ENCODE measurements at places on chromosomes 11 and 22. TPM values are rescaled to one million over a fixed set of nuclear protein-coding genes. Genes with fewer than 3 reads are reported as not detected.

DNA sequence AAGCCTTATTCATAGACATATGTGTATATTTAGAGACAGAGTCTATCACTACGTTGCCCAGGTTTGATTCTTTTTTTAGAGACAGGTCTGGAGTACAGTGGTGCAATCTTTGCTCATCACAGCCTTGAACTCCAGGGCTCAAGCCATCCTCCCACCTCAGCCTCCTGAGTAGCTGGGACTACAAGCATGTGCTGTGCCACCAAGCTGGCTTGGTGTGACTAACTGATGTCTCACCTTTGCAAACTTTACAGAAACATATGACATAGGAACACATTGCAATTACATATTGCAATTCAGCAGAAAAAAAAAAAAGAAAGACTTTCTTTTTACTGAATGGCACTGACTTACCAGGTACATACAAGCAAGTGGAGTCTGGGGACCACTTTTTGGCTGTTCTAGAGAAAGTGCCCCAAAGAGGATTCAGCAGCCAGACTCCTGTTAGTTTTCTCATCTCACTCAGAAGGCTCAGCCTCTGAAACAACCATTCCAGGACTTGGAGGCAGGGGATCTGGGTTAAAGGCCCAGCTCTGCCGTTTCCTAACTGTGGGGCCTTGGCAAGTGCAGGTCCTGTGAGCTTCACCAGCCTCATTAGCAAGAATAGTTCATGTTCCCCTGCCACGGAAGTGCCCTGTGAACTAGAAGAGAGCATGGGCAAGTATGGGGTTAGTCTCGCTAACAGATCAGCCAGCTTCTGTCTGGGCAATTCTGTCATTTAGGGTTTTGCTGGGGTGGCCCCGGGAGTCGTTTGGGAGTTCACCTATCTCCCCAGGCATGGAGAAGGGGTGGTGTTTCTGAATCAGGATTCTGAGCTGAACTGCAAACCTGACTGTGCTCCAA is 11.3 kb upstream of the NFAM1 start:
- DNase-seq = no peak

- DNase-seq = no peak
These were observed 33.4 kb downstream of the AMBRA1 start for GRCh38 chr11:46560300-46560991.

DNA sequence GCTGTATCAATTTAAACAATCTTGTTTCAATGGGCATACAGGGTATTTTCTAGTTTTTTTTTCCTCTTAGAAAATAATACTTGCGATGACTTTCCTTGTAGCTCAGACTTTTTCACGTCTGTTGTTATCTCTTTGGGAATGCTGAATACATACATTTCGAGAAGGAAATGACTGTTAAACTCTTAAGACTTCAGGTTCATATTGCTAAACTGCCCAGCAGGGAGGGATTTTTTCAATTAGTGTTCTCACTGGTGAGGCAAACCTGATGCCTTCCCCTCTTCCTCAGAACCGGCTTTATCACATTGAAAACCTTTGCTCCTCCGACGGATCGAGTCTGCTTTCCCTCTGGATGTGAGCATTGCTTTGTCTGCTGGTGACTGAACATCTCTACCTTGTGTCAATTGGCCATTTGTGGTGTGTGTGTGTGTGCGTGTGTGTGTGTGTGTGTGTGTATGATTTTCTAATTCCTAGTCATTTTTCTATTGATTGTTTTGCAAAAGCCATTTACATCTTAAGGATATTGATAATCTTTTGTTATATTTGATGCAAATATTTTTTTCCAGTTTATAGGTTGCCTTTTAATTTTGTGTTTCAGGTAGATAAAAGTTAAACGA is 6.6 kb downstream of the NEAT1 start:
- peak; percentile 58 for DNase-seq

- no peak for DNase-seq
These were observed 14.8 kb downstream of the PPFIBP2 start for GRCh38 chr11:7528514-7529049.

- DNase-seq = no peak
These were observed 72.5 kb downstream of the KCNC1 start for GRCh38 chr11:17807034-17807433.

- no peak for DNase-seq
These were observed 31.2 kb downstream of the CD82 start for GRCh38 chr11:44596525-44597276.

GRCh38 chr22:49566693-49567092 is 261.0 kb downstream of the BRD1 start:
- no peak for DNase-seq

- DNase-seq = no peak
These were observed 217.4 kb downstream of the SBF2 start for GRCh38 chr11:10076458-10077141.

DNA sequence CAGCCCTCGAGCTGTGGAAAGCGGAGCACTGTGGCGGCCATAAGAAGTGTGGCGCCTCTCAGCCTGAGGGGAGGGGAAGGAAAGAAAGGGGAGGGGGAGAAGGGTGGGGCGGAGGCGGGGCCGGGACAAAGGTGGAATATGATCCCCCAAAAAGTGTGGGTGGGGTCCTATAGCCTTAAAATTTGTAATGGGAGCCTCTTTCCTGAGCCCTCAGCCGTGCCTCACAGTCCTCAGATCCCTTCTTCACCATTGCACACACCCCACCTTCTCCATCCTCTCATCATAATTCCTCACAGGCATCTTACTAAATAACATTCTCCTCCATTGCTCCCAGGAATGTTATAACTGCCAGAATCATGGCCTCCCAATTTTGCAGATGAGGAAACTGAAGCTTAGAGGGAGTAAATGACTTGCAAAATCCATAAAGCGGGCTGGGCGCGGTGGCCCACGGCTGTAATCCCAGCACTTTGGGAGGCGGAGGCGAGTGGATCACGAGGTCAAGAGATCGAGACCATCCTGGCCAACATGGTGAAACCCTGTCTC is 600 bp upstream of the RAB6A start:
- no peak for DNase-seq

- no peak for DNase-seq
These were observed 37.3 kb downstream of the NUP50 start for GRCh38 chr22:45200860-45201511.

Gene CBY1
- 26.1 TPM for total RNA-seq

Gene TYR
- total RNA-seq = not detected

All from epithelial cell of proximal tubule (primary cell).